Left lung (tissue), 14 donors: ENCODE measurements at places on chromosomes 4 and X. TPM values are rescaled to one million over a fixed set of nuclear protein-coding genes. Genes with fewer than 3 reads are reported as not detected.

Gene MAGEC3
- not detected for total RNA-seq

Gene RADX
- 4.9 TPM for total RNA-seq

GRCh38 chrX:13655674-13656073, 2.7 kb downstream of the TCEANC start:
- H3K4me3 ChIP-seq = no peak overlapping the region
- no peak for DNase-seq
- no peak overlapping the region for H3K27ac ChIP-seq

- H3K36me3 ChIP-seq = no peaks in the 10 kb centered on the region
- H3K4me3 ChIP-seq = no peak overlapping the region
- H3K4me1 ChIP-seq = no peaks in the 10 kb centered on the region
- DNase-seq = no peak
Observed at GRCh38 chrX:111309083-111309482, 38.8 kb upstream of the CAPN6 start.

DNA sequence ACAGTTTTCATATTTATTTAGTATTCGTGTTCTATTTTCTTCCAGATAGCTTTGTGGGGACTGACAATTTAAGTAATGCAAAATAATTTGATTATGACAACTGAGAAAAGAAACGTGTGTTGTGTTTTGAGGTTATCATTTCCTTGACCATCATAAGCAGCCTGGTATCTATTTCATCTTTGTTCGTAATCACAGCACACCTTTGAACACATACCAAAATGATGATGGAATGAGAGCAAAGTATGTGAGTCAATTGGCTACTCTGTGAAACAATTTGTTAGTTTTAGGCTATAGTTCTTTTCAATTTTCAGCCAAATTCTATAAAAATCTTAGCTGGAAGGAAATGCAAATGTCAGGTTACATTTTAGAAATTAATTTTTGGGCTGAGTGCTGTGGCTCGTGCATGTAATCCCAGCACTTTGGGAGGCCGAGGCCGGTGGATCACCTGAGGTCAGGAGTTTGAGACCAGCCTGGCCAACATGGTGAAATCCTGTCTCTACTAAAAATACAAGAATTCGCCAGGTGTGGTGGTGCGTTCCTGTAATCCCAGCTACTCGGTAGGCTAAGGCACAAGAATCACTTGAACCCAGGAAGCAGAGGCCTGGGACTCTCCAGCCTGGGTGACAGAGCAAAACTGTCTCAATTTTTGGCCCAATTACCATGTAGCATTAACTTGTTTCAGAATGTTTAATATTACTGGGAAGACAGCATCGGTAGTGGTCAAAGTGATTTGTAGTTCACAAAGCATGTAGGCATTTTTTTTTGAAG, 1.1 kb upstream of the DUSP21 start:
- H3K4me3 ChIP-seq = no peak overlapping the region
- H3K27ac ChIP-seq = no peak overlapping the region
- H3K27me3 ChIP-seq = no peaks in the 10 kb centered on the region
- DNase-seq = no peak
- no peaks in the 10 kb centered on the region for H3K4me1 ChIP-seq
- H3K36me3 ChIP-seq = no peaks in the 10 kb centered on the region

Gene CXCL13
- total RNA-seq = 3.5 TPM
